ENCODE measurements at places on chromosomes 6 and 20.
A peak's percentile ranks its signal among the peaks of the same experiment; 100 is the strongest.

DNA sequence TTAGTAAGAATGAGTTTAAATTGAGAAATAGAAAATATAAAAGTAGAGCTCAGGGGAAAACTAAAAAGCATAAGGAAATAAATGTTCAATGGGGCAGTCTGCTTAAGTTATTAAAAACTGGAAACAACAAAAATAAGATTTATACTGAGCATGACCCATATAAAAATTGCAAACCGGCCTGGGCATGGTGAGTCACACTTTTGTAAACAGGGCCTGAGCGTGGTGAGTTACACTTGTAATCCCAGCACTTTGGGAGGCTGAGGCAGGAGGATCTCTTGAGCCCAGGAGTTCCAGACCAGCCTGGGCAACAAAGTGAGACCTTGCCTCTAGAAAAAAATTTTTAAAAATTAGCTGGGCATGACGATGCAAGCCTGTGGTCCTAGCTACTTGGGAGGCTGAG lies 74.6 kb downstream of the TMEM244 start:
- no peak for DNase-seq

DNA sequence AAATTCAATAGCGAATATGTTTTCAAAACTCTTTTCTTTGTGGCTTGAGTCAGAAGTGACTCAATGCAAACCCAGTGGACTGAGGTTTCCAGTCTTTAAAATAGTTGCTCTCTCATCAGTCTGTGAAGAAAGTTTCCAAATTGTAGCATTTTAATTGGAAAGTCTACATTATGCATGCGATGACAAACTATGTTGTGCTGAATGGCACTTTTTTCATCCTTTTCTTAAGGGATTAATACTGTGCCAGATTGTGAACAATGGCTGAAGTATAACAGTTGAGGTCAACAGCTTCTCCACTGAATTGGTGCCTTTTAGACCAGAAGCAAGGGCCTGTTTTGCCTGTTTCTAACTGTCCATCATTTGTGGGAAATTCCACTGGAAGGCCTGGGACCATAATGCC lies 377.1 kb downstream of the BTBD9 start:
- DNase-seq: no peak

DNA sequence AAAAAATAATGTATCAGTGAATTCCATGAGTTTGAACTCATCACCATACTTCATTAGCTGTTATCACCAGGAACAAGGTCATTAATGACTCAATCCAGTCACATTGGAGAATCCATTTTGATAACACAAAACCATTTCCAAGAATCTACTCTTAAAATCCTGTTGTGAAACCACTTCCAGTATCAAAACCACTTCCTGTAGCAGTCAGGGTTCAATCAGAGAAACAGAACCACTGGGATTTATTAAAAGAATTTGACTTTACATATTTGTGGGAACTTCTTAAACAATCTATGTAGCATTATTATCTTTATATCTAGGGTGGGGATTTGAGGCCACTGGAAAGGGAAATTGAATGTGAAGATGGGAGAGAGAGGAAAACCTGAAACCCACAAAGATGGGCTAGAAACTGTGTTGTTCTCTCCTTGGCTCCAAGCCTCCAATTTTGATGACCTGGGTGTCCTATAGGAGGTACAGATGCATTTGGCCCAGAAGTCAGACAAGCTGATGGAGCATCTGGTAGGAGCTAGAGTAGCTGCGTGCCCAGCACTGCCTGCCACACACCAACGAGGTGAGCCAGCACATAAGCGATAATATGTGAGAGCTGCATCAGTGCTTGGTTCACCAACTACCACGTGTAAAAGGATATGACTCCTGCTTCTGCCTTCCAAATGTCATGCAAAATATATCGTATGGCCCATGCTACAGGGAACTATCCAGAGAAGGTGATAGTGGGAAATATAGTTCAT lies 117.0 kb downstream of the TMEM200A start:
- DNase-seq: no peak

DNA sequence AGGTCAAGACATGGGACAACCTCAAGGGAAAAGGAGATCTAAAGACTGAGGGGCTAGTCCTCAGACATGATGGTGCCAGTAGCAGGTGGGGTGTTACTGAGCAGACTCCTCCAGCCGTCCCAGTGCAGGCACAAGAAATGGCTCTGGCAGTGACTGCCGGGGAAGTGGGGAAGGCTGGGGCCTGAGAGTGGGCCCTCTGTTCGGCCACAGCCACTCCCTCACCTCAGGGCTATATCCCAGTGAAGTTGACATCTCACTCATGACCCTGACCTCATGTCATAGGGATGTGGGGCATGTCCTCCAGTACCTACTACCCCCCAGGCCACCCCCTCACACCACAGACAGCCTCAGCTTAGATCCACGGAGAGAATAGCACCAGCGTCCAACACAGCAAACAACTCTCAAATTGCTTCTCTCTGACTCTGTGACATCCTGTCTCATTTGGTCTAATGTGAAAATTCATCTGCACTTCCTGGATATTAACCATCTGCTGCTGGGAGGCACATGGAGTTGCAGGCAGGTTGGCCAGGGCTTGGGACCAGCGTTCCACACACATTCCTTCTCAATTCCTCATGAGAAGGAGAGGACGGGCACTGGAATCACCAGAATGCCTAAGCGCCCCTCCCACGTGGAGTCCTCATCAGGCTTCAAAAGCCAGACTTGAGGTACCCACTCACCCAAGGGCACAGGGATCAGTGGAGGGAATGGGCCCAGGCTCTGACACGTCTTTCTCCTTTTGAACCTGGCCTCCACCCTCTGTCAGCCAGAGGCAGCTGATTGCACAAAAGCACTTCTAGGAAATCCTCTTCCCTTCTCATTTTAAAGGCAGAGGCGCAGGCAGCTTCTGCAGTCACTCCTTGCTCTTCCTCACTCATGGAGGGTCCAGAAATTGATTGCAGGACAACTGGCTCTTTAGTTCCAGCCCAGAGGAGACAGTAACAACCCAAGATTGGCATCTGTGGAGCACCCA lies 163.6 kb upstream of the CST7 start:
- peak; percentile 31 for DNase-seq

DNA sequence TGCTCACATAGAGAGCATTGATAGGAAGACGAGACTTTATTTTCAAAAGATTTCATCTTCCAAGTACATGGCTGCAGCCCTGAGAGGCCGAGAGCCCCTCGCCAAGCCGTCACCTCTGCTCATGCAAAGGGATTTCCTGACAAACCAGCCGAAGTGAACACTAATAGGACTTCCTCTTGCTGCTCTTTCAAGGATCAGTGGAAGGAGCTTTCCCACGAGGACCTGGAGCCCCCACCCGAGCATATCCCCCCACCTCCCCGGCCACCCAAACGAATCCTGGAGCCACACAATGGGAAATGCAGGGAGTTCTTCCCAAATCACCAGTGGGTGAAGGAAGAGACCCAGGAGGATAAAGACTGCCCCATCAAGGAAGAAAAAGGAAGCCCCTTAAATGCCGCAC lies 69.3 kb downstream of the PTPN1 start:
- DNase-seq: no peak

DNA sequence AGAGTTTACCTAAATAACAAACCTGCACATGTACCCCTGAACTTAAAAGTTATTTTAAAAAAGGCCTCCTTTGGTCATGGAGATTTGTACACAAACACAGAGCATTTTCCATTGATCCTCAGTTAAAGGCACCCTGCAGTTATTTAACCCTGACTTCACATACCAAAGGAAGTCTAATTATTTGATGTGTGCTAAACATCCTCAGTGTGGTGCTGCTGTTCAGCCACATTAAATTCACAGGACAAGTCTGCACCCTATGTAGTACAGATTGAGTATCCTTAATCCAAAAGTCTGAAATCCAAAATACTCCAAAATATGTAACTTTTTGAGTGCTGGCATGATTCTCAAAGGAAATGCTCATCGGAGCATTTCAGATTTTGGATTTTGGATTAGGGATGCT lies 21.4 kb downstream of the KCNQ5 start:
- DNase-seq: no peak

DNA sequence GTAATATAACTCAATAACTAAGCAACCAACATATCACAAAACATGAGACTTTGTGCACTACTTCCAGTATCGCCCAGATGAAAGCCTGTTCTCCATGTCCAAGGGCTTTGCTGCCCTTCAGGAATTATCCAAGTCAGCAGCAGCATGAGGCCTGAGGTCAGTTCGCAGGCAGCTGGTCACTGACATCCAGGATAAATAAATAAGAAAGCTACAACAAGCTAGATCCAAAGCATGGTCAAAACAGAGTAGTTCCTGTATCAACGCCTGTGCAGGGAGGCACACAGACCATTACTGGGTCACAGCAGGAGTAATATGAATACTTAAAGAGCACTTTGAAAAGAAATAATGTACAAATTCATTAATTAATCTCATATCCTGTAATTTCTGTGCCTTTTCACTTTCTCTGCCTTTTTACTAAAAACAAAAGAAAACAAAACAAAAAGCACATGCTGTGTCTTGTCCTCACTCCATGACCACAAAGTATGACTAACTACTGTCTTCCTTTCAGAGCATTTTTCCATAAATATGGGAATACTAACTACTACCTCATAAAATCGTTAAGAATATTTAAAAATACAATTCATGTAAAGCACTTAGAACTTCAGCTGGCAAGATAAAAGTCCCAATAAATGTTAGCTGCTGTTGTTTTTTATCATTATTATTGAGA lies 374.9 kb upstream of the IRAK1BP1 start:
- DNase-seq: no peak

GRCh38 chr20:11230999-11231398 lies 557.2 kb upstream of the JAG1 start:
- DNase-seq: no peak

DNA sequence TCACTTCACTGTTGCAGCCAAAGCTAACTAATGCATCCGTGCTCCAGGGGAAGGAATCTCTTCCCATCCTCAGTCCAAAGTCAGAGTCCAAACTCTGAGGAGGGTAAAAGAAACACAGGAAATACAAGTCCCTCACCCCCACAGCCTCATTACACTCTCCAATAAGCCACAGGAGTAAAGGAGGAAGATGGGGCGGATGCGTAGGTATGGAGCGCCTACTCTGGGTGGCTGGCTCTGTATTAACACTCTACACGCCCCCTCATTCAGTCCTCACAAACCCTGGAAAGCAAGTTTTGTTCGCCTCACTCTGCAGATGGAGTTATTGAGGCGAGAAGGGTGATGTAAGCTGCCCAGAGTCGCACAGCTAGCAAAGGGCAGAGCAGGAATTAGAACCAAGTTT lies 242.9 kb downstream of the NRN1 start:
- no peak for DNase-seq

DNA sequence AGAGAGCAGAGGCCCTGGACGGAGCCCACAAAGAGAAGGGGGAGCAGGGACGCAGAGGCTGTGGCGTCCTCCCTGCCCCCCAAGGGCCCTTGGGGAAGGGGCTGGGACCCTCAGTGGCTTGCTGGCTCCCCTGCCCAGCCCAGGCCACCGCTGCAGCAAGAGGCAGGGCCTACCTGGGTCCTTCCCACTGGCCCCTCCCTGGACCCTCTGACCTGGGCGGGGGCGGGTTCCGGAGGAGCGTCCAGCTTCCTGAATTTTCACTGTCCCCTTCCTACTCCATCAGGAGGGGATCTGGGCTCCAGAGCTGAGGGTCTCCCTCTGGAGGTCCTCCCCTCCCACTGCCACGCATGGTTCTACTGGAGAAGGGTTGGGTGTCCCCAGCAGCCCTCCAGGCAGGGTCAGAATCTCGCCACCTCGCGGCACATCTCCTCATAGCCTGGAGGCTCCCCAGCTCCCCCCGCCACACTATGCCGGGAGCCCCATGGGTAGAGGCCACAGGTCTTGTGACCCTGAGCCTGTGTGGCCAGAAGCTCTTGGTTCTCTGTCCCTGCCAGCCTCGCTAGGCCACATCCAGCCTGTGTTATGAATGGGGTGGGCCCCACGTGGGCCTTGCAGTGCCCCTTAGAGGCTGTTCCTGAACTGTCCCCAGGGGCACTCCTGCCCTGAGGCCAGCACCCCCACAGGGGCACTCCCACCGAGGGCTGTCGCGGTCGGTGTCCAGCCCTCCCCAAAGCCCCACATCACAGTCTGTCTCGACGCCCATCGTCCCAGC lies 1.0 kb upstream of the SOX18 start:
- DNase-seq: no peak

GRCh38 chr20:31861385-31862156 lies 8.8 kb downstream of the DUSP15 start:
- DNase-seq: no peak

DNA sequence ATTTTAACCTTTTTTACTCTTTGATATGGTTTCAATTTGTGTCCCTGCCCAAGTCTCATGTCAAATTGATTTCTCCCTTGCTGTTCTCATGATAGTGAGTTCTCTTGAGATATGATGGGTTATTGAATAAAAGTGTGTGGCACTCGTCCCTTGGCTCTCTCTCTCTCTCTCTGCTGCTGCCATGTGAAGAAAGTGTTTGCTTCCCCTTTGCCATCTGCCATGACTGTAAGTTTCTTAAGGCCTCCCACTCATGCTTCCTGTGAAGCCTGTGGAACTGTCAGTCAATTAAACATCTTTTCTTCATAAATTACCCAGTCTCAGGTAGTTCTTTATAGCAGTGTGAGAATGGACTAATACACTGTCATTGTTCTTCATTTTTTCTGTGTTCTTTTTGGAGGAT lies 48.5 kb downstream of the LIN28B start:
- DNase-seq: no peak

Measured in H54 (cell line).